ENCODE measurements at places on chromosomes 7 and 10.
A peak's percentile ranks its signal among the peaks of the same experiment; 100 is the strongest.

DNA sequence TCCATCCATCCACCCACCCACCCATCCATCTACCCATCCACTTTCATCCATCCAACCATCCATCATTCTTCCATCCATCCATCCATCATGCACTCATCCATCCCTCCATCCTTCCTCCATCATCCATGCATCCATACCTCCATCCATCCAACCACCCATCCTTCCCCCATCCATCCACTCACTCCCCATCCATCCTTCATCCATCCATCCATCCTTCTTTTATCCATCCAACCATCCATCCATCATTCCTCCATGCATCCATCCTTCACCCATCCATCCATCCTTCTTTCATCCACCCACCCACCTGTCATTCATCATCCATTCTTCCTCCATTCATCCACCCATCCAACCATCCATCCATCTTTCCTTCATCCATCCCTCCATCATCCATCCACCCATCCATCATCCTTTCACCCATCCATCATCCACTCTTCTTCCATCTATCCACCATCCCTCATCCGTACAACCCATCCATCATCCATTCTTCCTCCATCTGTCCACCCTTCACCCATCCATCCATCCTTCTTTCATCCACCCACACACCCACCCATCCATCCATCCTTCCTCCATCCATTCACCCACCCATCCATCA, 428.2 kb downstream of the DNAJB6 start:
- DNase-seq = no peak

- DNase-seq = no peak
Measured at GRCh38 chr10:86659161-86659691, 4.9 kb downstream of the OPN4 start.

DNA sequence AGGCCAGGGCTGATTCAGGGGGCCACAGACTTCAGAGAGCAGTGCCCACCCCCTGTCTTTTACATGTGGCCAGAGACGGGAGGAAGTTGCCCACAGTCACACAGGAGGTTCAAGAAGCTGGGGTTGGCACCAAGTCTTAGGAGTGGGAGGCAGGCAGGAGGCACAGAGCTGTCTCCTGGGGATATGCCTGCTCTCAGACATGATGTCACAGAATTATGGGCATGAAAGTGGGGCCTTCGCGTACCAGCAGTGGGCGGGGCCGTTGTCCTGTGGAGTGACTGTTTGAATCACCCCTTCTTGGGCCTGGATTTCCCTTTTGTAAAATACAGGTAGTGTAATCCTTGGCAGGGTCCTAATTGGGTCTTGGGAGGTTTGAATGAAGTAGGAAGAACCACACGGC, 81.2 kb upstream of the PPIF start:
- DNase-seq = no peak

DNA sequence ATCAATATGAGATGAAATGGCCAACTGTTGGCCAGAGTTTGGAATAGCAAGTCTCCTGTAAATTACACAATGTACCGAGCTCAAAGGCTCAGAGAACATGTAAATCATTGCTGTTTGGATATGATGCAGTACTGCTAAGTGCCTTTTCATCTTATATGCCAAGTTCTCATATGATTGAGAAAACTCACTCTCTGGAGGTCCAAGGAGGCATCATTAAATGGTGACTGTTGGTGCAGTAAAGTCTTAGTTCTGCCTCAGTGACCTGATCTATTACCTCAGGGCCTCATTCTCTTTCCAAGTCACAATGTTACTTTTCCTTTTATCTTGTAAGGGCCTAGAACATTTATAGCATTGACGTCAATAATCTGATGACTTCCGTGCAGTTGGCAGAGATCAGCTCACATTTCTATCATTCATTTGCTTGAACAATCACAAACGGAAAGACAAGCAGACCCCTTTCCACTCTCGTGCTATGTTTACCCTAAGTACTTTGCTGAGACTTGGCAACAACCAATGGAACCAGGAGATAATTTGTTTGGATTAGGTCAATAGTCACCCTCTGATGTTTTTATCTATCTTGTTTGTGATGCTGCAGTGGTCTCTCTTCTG, 32.6 kb upstream of the PDK4 start:
- DNase-seq = peak; percentile 59

- no peak for DNase-seq
Measured at GRCh38 chr7:130942211-130942964, 208.4 kb upstream of the KLF14 start.

DNA sequence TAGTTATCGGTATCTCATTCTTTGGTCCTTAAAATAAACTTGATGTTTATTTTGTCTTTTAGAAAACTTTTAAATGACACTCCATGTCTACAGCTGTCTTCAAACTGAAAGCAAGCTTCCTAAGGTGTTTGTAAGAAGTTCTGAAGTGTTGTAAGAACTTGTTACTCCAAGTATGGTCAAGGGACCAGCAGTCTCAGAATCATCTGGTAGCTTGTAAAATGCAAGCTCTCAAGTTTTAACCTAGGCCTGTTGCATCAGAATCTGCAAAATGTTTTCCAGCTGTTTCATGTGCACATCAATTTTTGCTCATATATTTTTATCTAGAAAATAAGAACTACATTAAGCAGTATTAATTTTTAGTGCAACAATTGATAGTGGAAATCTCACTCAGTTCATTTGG, 104.1 kb downstream of the THSD7A start:
- DNase-seq = no peak

DNA sequence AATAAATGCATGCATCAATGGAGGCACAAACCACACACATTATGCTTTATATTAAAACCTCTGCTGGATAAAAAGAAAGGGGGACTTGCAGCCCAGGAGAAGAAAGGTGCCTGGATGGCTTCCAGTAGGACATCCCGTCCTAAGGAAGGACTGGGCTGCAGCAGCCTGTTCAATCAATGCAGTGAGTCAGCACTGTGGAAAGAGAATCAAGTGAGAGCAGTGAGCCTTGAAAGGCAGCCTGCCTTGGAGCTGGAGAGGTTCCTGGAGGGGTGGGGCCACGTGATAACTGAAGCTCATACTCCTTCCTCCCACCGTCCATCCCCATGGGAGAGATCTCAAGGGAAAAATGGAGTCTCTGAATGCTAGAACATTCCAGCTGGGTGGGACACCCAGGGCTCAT, 501.2 kb downstream of the ADRA2A start:
- DNase-seq = no peak

DNA sequence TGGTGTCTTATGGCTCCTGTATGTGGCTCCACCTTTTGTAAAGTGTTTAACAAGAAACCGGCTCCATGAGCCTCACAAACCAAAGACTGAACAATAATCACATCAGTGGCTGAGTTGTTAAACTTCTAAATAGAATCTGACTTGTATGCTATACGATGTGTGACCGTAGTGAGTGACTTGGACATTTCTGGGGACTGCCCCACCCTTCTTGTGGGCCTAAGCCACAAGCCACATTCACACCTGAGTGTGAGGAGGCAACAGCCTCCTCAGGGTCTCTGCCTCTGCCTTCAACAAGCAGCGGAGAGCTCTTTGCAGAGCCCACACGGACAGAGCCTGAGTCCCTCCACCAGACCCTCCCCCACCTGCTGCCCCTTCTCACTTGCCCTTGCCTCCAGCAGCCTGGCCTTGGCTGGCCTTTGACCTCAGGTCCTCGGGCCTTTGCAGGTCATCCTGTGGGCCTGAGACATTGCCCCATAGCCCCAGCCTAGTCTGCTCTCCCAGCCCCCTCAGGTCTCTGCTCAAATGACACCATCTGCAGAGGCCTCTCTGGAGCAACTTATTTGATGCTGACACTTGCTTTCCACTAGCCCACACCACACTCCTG, 156.8 kb upstream of the TNS3 start:
- no peak for DNase-seq

DNA sequence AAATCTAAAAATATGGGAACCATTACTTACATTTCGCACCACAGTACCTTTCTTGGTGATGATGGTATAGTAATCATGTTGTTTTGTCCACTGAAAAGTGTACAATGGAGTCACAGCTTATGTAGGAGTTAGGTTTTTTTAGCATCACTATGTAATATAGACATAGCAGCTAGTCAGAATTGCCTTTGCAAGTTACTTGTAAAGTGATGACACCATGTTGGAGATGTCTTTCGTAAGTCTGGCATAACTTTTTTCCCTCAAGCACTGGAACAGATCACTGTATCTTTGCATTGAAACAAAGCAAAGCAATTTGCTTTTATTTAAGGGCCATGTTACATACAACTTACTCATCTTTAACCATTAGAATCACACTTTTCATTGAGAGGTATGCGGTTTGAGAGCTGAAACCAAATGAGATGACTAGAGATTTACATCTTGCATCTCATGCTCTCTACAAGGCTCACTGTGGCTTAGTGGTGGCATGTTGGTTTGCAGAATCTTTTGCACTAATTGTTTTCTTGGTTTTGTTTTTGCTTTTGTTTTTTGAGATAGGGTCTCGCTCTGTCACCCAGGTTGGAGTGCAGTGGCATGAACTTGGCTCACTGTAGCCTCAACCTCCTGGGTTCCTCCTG, 18.3 kb downstream of the UBN2 start:
- DNase-seq = no peak

DNA sequence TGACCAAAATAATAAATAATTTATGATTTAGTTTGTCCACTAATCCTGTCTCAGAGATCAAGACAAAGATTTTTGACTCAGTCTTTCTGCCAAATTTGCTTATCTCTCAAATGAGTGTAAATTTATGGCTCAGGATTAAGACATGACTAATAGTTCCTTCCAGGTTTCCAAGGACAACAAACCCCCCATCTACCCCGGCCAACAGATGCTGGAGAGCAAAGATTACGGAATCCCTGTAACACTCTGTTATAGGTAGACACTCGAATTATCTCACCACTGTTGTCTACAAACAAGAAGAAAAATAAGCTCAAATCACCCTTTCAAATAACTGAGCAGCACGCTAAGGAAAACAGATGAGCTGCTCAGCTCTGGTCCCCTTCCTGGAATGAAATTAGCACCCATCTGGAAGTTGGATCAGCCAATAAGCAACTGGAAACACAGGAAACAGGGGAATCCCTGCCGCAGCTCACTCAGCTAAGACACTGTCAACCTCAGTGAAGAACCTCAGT, 56.8 kb upstream of the SVIL start:
- no peak for DNase-seq

DNA sequence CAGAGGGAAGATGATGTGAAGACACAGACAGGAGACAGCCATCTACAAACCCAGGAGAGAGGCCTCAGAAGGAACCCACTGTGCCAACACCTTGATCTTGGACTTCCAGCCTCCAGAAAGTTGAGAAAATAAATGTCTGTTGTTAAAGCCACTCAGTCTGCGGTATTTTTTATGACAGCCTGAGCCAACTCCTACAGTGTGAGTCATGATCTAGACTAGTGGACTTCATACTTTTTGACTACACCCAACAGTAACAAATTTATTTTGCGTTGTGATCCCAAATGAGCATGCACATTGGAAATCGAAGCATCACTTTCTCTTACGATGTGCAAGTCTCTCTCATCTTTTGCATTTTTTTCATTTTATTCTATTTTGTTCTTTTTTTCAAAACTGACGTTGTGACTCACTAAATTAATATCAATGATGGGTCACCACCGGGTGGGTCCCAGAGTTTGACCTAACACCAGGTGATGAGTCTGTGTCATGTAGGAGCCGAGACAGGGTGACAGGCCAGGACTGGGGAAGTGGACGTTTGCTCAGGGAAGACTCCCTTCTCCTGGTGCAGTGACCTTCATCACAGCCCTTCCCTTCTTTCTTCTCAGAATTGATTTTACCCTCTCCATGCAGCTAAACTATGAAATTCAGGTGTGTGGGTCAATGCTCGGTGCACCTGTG, 28.9 kb downstream of the PHYH start:
- no peak for DNase-seq

DNA sequence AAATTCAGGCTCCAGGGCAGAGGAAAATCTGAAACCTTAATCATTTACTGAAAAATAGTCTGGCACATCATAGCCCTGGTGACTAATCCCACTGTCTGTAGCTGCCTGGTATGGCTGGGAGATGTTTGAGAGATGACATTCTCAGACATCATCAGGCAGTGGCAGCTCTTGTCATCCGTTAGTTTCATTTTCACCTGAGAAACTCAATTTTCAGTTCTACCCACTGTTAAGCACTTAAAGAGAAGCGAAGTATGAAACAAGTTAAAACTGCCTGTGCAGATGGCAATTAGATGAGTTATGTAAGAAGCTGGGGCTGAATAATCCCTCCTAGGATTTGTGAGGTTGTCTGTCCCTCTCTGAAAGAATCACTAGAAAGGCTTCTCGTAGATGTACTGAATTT, 150.2 kb downstream of the NSUN6 start:
- DNase-seq = no peak

DNA sequence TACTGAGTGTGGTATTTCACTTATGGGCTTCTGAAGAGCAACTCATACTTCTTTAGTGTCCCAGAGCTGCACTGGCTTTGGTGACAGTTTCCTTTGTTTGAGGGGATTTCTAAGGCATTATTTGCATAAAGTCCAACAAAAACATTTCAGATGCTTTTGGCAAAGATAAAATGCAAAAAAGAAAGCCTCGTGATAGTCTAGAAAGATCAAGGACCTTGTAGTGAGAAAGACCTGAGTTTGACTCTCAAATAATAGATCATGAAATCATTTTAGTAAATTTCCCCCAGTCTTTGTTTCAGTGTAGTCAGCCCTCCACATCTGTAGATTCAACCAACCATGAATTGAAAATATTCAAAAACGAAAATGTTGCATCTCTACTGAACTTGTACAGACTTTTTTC, 107.4 kb downstream of the EEPD1 start:
- no peak for DNase-seq

- no peak for DNase-seq
Measured at GRCh38 chr7:132307465-132307864, 268.8 kb downstream of the PLXNA4 start.

GRCh38 chr10:118672766-118673715, 77.6 kb upstream of the PRLHR start:
- no peak for DNase-seq

- DNase-seq = no peak
Measured at GRCh38 chr10:75191821-75192568, 18.6 kb upstream of the VDAC2 start.

GRCh38 chr10:74871595-74872382, 45.4 kb downstream of the KAT6B start:
- no peak for DNase-seq

- DNase-seq = no peak
Measured at GRCh38 chr10:46232666-46233065, 54.1 kb upstream of the ANTXRL start.

GRCh38 chr10:123687758-123688157, 21.6 kb downstream of the GPR26 start:
- DNase-seq = no peak

DNA sequence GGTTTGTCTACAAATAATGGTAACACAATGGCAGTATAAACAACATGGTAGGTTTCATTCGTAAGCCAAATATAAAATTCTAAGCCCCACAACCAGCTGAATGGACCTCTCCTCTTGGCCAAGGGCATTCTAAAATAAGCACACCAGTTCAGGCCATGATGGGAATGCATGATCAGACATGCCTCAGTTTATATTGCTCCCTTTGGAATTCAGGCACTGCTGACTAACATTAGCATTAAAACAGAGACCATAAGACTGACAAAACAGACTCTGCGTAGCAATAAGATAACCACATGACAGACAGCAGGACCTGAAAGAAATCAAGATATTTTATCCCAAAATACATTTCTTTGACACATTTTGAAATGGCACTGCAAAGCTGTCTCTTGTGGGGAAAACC, 125.8 kb downstream of the FAM107B start:
- no peak for DNase-seq

GRCh38 chr10:90930971-90931871, 10.3 kb upstream of the ANKRD1 start:
- DNase-seq = no peak

All from NCI-H1092 (cell line).